ENCODE measurements at places on chromosomes 7 and 10.
A peak's percentile ranks its signal among the peaks of the same experiment; 100 is the strongest.

DNA sequence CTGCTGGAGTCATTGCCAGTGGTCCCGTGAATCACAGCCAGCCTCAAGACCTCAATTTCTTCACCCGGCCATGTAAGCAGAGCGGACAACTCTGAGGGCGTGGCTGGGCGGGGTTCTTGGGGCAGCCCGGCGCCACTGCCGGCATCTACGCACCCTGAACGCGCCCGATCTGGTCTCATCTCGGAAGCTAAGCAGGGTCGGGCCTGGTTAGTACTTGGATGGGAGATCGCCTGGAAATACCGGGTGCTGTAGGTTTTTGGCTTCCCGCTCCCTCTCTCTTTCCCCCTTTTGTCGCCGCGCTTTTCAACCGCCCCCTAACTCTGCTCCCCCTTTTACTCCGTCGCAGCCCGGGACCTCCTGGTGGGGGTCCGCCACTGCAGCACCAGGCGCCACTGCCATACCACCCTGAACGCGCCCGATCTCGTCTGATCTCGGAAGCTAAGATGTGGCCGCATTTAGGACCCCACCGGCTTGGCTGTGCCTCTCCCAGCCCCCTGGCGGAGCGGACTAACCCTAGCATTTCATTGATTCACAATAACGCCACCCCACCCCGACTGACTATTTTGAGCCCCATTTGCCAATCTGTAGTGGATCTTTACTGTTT is 25.3 kb downstream of the GARIN1A start:
- H3K4me1 ChIP-seq, result peaks cover 5% of the 10 kb centered on the region
- peaks cover 6% of the 10 kb centered on the region for H3K36me3 ChIP-seq
- H3K4me3 ChIP-seq, result peak overlapping the region; percentile 79
- DNase-seq, result peak; percentile 22

DNA sequence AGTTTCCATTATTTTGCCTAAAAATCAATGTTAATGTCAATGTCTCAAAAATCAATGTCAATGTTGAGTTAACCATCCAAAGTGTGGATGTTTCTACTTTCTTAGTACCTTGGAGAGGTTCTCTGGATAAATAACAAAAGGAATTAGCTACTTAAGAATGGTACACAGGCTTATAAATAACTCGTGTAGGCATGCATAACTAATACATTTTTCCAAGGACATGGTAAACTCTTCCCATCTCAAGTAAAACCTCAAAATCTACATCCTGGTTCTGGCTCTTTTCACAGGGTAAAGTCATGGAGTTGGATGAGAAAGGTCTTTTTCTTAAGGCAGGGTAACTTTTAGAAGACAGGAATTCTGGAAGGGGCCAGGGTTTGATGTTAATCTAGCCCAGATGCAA is 59.9 kb downstream of the CAV1 start:
- peaks cover 10% of the 10 kb centered on the region for H3K27me3 ChIP-seq
- H3K36me3 ChIP-seq, result no peaks in the 10 kb centered on the region
- H3K27ac ChIP-seq, result no peak overlapping the region
- peaks cover 24% of the 10 kb centered on the region for H3K4me1 ChIP-seq
- H3K4me3 ChIP-seq, result no peak overlapping the region

- no peak overlapping the region for H3K4me3 ChIP-seq
- H3K27me3 ChIP-seq, result peaks cover 17% of the 10 kb centered on the region
- H3K27ac ChIP-seq, result no peak overlapping the region
- DNase-seq, result no peak
- peaks cover 2% of the 10 kb centered on the region for H3K36me3 ChIP-seq
- no peaks in the 10 kb centered on the region for H3K4me1 ChIP-seq
Measured at GRCh38 chr7:157840914-157841772, 504.3 kb downstream of the DNAJB6 start.

- no peak overlapping the region for H3K27ac ChIP-seq
- H3K4me1 ChIP-seq, result peaks cover 11% of the 10 kb centered on the region
- no peaks in the 10 kb centered on the region for H3K36me3 ChIP-seq
- DNase-seq, result no peak
Measured at GRCh38 chr7:76364198-76364584, 5.4 kb upstream of the YWHAG start.

DNA sequence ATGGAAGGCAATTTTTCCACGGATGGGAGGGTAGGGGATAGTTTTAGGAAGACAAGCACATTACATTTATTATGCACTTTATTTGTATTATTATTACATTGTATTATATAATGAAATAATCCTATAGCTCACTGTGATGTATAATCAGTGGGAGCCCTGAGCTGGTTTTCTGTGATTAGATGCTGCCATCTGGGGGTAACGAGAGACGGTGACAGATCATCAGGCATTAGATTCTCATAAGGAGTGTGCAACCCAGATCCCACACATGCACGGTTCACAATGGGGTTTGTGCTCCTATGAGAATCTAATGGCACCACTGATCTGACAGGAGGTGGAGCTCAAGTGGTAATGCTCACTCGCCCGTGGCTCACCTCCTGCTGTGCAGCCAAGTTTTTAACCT is 103.9 kb upstream of the STK17A start:
- peaks cover 9% of the 10 kb centered on the region for H3K4me1 ChIP-seq
- no peak for DNase-seq
- H3K27me3 ChIP-seq, result peaks cover 21% of the 10 kb centered on the region

Measured in T-helper 17 cell (primary cell).